ENCODE measurements at places on chromosomes 11 and 22.

DNA sequence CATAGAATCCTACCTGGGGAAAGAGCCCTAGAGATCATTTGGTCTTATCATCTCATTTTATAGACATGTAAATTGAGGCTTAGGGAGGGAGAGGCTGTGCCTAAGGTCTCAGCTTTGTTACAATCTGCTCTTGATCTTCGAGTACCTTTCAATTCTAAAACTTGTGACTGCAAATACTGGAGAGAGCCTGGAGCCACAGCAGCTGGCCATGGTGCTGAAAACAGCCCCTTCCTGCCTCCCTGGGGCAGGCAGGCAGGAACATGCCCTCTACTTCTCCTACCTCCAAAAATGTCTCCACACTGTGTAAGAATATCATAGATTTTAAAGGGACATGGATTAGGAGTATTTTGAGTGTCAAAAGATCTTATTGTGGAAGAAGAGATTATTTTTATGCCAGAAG is 52.2 kb downstream of the C22orf42 start:
- DNase-seq, result no peak

DNA sequence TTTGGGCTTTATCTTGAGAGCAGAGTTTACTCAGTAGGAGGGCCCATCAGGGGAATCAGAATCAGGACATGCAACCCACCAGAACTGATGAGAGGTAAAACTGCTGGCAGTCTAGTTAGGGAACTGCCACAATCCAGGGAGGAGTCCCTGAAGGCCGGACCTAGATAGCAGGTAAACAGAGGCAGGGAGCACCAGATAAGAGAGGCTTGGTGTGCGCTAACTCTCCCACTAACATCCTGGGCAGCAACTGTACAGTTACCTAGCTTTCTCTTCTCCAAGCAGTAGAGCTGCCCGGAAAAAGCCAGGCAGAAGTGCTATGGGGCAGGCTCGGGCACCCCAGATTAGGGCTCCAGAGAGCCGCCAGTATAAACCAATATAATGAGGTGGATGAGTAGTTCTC is 865 bp upstream of the AMOTL1 start:
- DNase-seq, result no peak

GRCh38 chr11:93017821-93018690 is 48.6 kb downstream of the MTNR1B start:
- no peak for DNase-seq

- DNase-seq, result no peak
Measured at GRCh38 chr11:94017446-94017845, 3.7 kb upstream of the HEPHL1 start.

DNA sequence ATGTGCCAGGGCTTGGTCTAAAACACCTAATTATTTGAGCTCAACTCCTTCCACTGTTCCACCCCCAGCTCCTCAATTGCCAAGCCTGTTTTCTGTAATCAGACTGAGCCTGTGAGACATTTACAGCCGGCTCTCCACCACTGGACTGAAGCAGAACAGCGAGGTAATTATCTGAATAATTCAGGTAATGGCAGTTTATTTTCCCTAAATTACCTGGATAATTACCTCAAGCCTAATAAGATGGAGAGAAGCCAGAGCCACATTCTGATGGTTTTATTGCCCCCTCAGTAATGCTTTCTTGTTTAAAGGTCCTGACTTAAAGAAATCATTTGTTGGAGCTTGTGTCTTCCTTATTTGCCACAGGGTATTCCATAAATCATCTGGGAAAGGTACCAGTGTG is 64.2 kb downstream of the FZD4 start:
- no peak for DNase-seq

Measured in heart left ventricle (tissue), 16 donors.